ENCODE measurements at places on chromosomes 12 and 14.

DNA sequence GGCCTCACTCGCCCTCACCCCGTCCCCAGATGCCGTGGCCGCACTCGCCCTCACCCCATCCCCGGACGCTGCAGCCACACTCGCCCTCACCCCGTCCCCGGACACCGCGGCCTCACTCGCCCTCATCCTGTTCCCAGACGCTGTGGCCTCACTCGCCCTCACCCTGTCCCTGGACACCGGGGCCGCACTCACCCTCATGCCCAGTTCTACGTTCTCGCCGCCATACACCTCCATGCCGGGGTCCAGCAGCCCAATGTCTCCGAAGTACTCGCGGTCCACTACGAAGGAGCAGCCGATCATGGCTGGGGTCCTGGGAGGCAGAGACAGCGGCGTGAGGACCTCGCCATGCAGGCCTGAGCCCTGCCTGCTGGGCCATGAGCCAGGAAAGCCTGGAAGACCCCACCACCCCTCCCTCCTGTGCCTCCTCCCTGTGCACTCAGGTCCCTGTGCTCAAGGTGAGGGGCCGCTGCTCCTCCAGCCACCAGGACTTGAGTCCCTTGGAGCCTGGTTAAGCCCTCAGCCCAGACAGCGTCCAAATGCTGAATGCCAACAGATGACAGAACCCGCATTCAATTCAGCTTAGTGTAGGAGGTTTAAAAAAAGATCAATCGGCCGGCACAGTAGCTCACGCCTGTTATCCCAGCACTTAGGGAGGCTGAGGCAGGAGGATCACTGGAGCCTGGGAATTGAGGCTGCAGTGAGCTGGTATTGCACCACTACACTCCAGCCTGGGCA is 81.5 kb downstream of the GALNT9 start:
- DNase-seq, result no peak

GRCh38 chr14:98280436-98280835 is 991.6 kb downstream of the BCL11B start:
- DNase-seq, result no peak

GRCh38 chr12:3431686-3432085 is 59.3 kb upstream of the PRMT8 start:
- no peak for DNase-seq

- DNase-seq, result no peak
Observed at GRCh38 chr14:72521045-72521444, 372.9 kb downstream of the DPF3 start.

DNA sequence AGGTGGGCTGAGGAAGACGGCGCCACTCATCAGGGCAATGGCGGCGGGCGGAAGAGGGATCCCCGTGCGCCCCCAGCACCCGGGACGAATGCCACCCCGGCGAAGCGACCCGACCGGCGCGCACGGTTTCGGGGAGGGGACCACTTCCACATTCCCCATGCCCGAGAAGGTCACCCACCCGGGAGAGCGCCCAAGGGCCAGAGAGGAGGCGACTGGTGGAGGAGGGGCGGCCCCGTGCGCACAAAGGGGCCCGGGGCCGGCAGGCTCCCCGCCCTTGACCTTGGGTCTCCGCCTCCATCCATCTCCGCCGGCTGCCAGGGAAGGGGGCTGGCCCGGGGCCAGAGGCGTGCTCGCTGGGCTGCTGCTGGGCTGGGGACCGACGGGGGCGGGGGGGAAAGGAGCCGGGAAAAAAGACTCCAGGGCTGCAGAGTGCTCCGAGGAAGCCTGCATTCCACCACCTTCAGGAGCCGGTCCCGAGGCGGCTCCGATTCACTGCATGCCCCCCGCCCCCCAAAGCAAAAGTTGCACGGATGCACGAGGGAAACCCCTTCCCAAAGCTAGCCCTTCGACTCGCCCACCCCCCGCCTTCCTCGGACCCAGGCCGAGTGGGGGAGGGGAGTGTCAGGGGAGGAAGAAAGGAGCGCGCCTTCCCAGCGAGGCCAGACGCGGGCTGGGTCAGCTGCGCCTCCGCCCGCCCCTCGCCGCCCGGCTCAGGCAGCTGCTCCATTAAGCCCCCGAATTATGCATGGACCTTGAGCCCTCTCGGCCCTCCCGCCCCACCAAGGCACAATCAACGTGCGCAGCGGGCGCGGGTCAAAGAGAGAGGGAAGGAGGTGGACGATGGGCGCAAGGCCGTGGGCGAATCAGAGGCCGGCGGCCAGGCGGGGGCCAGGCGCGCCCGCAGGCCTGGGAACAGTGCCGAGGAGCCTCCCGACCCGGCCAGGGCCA is 26.2 kb downstream of the BCL11B start:
- peak; percentile 21 for DNase-seq

DNA sequence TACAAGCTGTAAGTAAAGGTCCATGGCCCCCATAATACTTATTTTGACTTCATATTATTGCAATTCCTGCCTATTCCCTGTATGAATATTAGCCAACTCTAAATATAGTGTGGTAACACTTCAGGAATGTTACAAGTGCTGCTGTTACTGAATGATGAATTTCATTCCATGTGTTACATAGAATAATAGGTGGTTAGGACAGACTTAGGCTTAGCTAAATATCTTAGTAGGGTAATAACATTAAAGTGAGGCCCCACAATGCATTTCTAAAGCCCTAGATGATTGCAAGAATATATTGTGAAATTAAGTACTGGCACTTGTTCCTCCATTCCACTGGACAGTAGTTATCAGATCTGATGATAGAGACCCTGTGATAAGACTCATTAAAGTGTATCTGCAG is 182.7 kb downstream of the PCNX1 start:
- DNase-seq, result no peak

GRCh38 chr12:2384533-2385351 is 332.0 kb downstream of the CACNA1C start:
- DNase-seq, result peak; percentile 72

- DNase-seq, result no peak
Observed at GRCh38 chr14:81311141-81311540, 89.0 kb downstream of the STON2 start.

DNA sequence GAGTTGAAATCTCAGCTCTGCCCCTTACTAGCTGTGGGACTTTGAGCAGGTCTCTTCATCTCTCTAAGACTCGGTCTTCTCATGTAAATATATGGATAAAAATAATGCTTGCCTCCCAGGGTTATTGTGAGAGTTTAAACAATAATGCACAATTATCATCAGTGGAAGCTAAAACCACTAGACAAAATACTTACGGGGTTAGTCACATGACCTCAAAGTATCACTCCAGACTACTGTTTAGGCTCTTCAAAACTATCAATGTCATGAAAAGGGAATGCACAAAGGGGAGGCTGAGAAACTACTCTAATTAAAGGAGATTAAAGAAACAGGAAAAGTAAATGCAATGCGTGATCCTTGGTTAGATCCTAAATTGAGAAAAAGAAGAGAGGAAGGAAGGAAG is 24.5 kb upstream of the TSPAN11 start:
- DNase-seq, result no peak

DNA sequence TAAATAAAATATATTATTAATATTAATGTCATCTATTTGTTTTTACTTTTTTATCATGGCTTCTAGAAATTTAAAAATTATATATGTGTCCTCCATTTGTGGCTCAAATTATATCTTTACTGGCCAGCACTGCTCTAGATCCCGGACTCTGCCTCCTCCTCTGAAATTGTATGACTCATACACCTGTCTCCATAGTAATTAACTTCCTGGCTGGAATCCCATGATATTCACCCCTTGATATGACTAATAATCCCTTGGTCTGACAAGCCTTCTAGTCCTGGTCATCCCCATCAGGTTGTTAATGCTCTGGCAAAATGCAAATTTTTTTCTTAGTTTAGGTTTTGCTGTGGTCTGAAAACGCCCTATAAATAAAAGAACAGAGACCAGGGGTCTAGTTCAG is 116.2 kb downstream of the BMP4 start:
- no peak for DNase-seq

DNA sequence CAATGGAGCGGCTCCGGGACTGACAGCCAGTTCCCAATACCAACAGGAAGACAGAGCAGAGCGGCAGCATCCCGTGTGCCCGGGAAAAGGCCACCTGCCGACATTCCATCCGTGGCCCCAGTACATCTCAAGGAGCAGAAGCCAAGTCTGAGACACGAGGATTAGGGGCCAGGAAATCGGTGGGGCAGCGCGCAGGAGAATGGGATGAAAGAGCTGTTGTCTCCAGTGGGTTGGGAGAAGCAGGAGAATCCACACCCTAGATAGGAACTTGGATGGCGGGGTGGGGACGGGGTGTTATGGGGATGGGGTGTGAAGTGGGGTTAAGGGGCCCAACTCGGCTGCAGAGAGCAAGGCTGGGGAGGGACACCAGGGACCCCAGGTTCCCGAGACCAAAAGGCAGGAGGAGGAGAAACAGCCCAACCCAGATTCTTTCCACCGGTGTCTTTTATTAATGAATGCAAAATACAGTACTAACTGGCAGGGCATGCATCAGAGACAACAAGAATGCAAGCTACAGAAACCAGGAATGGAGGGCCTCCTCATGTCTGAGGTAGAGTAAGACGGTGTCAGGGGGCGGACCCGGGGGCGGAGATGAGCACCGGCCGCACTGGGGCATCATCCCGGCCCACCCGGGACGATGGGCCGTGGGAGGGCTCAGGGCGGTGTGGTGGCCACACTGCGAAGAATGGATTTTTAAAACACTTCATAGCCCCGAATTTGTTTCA is 50.3 kb downstream of the BEGAIN start:
- no peak for DNase-seq

- no peak for DNase-seq
Observed at GRCh38 chr14:29255692-29256091, 489.1 kb downstream of the FOXG1 start.

DNA sequence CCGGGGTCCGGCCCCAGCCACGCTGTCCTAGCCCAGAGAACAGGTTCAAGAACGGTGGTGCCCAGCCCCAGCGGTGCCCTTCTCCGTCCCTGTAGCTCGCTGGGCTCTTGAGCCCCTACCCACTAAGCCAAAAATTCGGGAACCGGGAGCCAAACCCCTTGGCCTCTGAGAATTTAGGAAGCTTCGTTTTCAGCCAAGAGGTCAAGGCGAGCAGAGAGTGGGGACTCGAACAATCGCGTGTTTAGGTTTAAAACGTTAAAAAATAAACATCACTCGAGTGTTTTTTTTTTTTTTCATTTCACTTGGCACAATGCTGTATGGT is 6.2 kb downstream of the SIX1 start:
- DNase-seq, result no peak

- DNase-seq, result no peak
Observed at GRCh38 chr14:24866067-24866639, 183.8 kb downstream of the STXBP6 start.

- peak; percentile 87 for DNase-seq
Observed at GRCh38 chr12:24948757-24949722, at the start of gene BCAT1. BCAT1 (minus strand) TSS chr12:24949101; CDS start chr12:24948932, 169 bp downstream.

- no peak for DNase-seq
Observed at GRCh38 chr12:90675106-90675505, 279.9 kb downstream of the CCER1 start.

DNA sequence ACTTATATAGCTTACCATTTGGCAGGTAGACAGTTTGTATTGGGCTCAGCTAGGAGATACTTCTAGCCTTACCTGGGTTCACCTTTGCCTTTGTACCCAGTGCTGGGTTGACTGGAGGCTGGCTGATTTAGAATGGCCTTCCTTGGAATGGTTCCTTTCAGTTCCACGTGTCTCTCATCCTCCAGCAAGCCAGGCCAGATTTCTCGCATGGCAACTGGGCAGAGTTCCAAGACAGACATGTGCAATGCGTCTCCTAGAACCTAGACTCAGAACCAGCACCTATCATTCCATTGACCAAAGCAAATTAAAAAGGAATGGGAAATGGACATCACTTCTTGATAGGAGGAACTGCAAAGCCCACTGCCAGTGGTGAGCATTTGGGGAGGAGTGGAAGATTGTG is 79.1 kb upstream of the BDKRB2 start:
- DNase-seq, result no peak

- peak; percentile 87 for DNase-seq
Observed at GRCh38 chr12:53046655-53047220, 3.1 kb upstream of the TNS2 start.
